SK-N-DZ (cell line): ENCODE measurements at places on chromosomes 7 and 10.

- no peak for DNase-seq
These were observed 91.3 kb upstream of the BET1 start for GRCh38 chr7:94095316-94096009.

- DNase-seq: no peak
These were observed 10.8 kb downstream of the SLIT1 start for GRCh38 chr10:97174941-97175340.

GRCh38 chr10:124864421-124865193, 63.0 kb downstream of the ABRAXAS2 start:
- DNase-seq: no peak

DNA sequence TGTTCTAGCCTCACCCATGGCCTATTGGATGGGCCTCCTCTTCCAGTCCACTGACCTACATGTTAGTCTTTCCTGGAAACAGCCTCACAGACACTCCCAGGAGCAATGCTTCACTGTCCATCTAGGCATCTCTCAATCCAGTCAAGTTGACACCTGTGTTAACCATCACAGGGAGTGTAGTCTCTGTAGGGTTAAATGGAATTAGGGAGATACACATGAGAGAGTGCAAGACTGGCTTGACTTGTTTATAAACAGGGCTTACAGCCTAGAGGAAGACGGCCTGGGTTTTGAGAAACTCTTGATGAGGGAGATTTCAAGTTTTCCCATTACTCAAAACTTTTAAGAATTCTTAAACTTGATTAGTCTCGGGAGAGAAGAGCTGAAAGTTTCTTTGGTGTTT, 18.9 kb upstream of the PRSS37 start:
- no peak for DNase-seq

- DNase-seq: no peak
These were observed 6.8 kb downstream of the ATG9B start for GRCh38 chr7:151017370-151017952.

DNA sequence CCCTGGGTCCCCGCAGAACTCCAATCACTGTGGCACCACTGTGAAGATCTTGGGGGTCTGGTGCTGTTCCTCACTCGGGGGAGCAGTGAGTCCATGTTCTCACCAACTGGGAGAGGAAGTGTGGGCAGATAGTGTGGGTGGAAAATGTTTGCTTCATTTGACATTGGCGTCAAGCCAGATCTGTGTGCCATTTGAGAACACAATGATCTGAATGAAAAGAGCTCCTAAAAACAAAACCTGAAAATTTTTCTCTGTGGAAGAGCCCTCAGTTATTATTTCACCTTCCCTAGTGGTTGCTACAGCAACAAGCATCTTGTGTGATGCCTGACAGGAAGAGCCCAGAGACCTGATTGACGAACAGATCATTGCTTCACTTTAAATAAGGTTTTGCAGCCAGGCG, 125.6 kb downstream of the VIPR2 start:
- no peak for DNase-seq

DNA sequence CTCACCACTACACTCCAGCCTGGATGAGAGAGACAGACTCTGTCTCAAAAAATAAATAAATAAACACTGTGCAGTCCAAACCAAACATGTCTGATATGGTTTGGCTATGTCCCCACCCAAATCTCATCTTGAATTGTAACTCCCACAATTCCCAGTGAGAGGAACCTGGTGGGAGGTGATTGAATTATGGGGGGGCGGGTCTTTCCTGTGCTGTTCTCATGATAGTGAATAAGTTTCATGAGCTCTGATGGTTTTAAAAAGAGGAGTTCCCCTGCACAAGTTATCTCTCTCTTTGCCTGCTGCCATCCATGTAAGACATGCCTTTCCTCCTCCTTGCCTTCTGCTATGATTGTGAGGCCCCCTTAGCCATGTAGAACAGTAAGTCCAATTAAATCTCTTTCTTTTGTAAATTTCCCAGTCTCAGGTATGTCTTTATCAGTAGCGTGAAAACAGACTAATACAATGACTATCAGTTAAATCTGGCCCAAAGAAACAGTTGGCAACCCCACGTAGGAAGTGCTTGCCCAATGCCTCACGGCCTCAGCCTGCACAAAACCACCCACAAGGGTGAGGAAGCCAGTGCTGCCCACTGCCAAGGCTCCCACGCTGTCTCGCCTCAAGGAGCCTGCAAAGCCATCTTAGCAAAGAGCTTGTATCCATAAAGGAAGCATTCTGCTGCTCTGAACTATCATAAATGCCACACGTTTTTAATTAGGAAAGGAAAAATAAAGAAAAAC, 64.7 kb downstream of the PIK3AP1 start:
- DNase-seq: no peak
